ENCODE measurements at places on chromosomes 2 and 18.

- no peak for DNase-seq
Measured at GRCh38 chr2:55169359-55169758, 62.7 kb downstream of the CLHC1 start.

DNA sequence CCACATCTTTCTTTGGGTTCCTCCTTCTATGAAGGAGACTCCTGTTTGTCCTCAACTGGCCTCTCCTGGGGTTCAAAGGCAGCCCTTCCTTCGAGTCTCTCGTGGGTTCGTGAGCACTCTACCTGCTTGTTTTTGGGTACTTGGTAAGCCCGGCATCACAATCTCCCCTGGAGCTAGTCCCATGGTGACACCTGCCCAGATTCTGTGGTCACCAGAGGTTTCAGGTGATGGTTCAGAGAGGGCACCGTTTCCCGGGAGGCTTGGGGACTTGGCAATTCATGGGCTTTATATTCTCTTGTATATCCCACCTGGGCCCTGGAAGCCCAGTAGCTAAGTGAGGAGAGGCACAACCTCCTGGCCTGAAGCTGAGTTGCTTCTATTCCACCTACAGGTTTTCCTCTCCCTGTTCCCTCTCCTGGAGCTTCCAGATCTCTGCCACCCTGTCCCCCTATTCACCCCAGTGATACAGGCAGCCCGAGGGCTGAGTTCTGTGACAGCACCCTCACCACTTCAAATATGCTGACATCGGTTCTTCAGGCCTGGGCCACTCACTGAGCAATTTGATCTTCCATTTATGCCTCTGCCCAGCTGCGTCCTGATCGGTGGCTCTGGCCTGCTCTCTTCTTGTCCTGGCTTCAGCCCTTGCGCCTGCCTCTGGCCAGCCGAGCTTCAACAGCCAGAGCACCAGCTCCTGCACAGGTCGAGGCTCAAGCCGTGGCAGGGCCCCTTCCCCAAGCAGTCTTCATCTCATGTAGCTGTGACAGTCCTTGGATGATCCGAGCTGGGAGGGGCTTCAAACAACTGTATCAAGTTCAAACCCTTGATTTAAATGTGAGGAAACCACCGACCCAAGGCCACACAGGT lies 91.5 kb downstream of the MSH2 start:
- no peak for DNase-seq

DNA sequence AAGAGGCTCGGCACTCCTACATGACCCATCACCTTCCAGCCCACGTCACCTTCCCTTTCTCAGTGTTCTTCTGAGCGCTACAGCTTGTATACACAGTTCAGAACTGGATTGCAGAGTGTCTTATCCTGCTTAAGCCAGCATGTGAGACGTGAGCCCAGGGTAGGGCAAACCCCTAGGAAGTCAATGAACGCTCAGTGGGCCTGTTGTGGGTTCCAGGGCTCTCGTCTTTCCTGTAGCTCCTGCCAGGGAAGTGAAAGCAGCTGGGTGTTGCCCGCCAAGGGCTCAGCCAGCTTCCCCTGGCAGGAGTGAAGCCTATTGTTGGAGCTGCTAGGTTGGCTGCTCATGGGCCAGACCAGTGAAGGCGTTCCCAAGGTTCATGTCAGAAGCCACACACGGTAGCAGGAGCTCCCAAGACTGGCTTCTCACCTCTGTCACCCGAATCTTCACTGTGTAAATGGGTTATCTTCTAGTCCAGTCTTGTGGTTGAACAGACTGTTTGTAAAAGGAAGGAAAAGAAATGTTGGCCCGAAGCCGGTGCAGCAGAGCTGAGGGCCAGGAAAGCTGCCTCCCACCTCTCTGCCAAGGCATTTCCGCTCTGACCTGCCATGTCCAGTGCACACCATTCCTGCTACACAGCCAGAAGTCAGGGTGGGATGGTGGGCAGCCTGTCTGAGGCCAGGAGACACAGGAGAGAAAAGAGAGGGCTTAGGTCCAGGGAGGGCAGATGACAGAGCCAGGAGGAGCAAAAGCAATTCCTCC lies 69.6 kb upstream of the RMDN2 start:
- no peak for DNase-seq

DNA sequence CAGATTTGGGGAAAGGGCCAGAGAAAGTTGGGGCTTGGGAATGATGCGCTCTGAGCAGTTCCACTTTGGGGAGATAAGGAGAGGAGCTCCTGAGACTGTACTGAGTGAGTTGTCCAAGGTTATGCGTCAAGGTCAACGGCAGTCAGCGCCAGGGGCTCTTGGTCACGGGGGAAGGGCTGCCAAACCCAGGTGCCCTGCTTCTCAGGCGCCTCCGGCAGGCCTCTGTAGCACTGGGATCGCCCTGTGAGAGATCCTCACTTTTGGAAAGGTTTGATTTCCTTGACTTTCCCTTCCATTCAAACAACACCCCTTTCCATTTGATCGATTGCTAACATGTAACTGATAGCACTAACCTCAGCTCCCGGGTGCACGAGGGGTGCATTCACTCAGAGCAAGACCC lies 136.5 kb upstream of the SOX11 start:
- no peak for DNase-seq

All from D341Med (cell line).